ENCODE measurements at places on chromosomes 12 and 14.

DNA sequence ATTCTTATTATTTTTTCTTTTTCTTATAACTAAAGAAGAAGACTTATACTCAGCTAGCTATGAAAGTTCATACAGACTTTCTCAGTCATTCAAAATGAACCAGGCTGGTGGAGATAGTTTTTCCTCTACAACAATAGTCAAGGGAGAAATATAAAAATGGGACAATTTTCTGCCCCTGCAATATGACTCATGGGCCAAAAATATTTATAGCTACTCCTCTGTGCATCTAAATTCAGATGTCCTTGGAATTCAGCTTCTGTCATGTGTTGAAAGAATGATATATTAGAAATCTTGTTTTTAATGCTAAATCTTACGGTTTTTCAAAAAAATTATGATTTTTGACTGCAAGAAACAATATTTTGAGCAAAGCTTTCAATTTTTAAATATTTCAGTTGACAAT is 237.2 kb upstream of the SYT10 start:
- no peak for DNase-seq

DNA sequence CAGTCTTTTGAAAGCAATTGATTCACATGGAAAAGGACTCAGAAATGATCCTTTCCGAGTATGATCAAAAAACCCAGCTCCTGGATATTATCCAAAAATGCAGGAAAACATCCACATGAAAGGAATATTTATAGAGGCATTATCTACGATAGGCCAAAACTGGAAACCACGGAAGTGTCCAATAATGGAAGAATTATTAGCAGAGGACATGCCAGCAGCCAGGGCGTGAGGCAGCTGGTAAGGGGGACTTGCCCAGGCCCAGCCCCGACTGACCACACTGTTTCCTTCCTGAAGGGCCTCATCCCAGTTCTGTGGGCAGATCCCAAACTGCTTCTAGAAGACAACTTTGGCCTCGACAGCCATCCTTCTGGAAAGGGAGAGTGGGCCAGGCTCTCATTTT is 20.5 kb downstream of the ACTN1 start:
- DNase-seq, result no peak

- peak; percentile 42 for DNase-seq
These were observed 96.8 kb downstream of the EP400 start for GRCh38 chr12:132046561-132046960.

DNA sequence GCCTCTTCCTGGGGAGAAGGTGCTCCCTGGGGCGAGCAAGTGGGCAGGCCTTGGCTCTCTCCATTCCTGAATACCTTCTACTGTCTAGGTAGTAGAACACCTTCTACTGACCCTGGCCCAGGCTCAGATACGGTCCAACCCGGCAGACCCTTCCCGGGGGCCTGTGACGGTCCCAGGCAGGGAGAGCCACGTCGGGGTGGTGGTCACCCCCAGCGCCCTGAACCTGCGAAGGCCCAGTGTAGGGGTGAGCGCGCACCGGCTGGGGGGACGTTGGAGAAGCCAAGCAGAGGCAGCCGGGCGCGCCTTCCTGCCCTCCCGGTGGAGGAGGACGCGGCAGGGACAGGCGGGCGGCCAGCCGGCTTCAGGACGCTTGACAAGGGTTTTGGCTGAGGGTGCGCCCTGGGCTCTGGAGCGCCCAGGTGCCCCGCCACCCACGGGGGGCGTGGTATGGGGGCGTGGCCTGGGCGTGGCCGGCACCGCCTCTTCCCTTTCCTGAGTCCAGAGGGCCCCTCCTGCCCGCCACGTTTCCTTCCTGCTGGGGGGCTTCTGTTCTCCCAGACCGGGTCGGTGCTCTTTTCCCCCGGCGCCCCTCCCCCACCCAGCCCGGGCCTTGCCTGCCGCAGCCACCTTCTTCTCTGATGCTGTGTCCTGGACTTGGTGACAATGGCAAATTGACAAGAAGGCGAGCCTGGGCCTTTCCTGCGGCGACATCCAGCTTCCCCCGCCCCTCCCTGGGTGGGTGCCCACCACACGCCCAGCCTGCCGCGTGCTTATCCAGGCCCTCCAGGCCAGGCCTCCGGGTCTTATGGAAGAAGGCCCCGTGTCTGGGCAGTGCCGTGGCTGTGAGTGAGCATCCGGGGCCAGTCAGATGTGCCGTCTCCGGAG is 24.5 kb upstream of the PPP1R13B start:
- DNase-seq, result no peak

DNA sequence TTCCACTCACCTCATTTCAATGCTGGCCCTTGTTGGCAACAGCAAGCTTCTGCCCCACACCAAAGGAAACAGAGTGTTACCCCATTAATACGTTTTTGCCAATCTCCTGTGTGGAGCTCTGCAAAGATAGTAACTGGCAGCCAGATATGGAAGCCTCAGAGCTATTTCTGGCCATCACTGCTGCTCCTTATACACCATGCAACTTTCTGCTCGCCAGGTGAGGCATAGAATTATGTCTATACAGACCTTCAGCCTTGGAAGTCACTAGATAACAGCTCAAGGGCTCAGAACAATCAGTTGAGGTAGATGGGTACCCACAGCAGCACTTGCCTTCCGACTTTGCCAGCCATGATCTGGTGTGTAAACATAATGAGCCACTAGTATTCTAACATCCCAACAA is 214.8 kb upstream of the ALG10B start:
- DNase-seq, result no peak

GRCh38 chr12:124242529-124243065 is 52.3 kb upstream of the RFLNA start:
- no peak for DNase-seq

DNA sequence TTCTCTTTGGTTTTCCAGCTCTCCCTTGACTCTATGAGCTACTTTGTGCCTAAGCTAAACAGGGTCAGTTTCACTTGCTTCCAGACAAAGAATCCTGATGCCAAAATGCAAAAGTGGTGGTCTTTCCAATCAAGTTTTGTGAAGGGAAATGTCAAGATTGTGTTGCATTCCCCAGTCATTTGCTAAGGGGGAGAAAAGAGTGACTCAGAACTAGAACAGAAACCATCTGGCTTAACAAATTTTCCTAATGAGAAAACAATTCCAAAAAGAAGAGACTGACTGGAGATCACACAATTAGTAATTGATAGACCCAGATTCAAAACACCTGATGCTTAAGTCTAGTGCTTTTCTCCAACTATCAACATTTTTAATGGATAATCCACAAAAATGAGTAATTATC is 235.1 kb upstream of the DIO2 start:
- no peak for DNase-seq

- DNase-seq, result no peak
These were observed 15.0 kb upstream of the NEDD1 start for GRCh38 chr12:96892104-96892503.

DNA sequence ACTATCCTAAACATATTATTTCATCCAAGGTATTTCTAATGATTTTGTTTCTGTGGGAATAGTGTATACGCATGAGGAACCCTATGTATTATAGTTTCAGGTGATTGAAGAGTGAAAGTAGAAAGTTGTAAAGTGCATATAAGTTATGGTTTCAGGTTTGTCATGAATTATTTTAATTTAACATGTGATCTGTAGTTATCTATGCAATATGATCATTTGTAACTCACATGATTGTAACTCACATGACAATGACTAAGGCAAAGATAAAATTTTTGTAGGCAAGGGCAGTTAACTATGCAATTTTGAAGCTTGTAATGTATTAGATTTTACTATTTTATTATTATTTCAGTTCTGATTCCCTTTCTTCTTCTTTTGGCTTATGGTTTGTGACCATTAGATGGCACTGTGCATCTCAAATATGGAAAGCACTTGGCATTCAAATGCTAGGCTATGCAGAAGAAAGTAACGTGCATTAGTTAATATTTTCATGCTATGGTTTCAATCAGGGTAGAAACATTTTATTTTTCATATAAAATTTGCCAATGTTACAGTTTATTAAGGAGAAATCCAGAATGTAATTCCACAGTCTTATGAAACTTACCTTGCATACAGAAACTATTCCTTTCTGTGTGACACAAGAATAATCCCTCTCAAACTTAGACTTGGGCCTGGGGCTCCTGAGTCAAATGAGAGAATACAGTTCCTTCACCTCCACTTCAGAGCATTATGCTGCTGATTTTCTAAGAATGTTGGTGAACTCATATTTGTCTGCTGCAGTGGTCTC is 15.8 kb upstream of the TMEM30B start:
- DNase-seq, result peak; percentile 28

GRCh38 chr12:48045061-48045846 is 41.0 kb upstream of the COL2A1 start:
- peak; percentile 94 for DNase-seq

DNA sequence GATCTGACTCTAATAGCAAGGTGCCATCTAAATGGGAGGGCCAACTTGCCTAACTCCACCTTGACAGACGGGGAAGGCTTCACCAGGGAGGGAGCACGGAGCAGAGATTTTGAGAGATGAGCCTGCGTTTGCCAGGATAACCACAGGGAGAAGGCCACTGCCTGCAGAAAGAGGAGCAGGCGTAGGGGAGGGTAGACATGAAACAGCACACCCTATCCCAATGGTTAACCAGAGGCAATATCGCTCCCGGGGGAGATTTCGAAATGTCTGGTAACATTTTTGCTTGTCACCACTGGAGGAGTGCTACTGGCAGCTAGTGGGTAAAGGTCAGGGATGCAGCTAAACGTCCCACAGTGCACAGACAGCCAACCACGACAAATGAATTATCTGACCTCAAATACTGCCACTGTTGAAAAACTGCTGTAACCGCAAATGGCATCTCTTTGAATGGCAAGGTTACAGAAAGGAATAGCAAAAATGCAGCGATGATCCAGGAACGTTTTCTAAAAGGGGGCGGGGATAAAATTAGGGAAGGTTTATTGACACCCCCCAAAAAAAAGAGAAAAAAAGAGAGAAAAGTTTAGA is 126.0 kb upstream of the ATF7IP start:
- no peak for DNase-seq

GRCh38 chr12:25592725-25593495 is 39.8 kb upstream of the LMNTD1 start:
- no peak for DNase-seq

- DNase-seq, result no peak
These were observed 37.9 kb upstream of the PPM1A start for GRCh38 chr14:60211153-60211552.

GRCh38 chr12:50157259-50157658 is 9.9 kb downstream of the CERS5 start:
- no peak for DNase-seq

DNA sequence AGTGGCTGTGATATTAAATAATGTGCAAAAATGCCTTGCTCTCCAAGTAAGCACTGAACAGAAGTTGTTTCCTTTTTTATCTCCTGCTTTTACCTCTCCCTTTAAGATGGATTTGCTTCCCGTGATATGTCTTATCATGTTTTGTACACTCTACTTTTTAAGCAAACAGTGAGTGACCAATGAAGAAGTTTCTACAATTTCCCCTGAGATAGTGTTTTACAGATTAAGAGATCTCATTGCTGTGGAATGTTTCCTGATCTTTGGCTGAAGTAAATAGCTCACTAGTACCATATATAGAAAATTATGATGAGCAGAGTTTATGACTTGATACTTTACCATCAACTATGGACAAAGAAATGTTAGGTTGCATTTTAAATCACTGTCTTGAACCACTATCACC is 184.8 kb upstream of the PDE3A start:
- DNase-seq, result no peak

DNA sequence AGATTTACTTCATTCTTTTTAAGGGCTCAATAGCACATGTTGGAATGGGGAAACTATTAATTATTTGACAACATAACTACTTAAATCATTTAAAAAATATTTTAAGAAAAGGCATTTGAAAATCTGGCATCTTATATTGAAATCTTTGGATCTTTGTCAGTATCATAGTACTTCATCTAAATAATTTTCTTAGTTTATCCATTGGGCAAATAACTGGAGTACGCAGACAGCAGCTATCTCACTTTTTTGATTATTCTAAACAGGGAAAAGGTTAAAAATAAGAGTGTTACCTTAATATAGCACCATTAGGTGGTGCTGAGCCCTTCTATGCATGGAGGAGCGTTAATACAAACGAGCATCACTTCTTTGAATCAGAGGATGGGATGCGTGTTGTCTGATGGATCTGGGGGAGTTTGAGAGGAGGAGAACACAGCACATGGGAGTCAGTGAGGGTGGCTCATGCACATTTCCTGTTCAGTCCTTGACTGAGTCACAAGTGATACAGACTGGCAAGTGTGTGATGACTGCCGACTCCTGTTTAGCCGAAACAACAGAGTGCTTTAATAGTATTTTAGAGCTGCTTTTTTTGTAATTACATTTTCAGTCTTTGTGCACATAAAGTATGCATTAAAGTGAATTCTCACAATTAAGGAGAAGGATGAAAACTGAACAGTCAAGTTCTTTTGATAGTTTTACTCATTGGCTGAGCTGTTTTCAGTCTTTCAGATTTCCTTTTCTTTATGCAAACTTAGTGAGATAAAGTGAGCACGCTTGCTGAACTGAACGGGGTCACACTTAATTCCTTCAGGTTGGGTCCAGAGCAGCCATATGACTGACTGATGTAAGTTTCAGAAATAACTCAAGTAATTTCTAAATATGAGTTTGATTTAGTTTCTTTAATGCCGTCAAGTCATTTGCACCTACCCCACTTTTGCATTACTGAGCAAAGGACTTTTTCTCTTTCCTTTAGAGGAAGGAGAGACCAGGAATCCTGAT is 92.7 kb downstream of the DIP2B start:
- peak; percentile 47 for DNase-seq

GRCh38 chr12:82149045-82149444 is 209.1 kb downstream of the CCDC59 start:
- no peak for DNase-seq

GRCh38 chr12:24478254-24478653 is 470.6 kb downstream of the BCAT1 start:
- DNase-seq, result no peak

DNA sequence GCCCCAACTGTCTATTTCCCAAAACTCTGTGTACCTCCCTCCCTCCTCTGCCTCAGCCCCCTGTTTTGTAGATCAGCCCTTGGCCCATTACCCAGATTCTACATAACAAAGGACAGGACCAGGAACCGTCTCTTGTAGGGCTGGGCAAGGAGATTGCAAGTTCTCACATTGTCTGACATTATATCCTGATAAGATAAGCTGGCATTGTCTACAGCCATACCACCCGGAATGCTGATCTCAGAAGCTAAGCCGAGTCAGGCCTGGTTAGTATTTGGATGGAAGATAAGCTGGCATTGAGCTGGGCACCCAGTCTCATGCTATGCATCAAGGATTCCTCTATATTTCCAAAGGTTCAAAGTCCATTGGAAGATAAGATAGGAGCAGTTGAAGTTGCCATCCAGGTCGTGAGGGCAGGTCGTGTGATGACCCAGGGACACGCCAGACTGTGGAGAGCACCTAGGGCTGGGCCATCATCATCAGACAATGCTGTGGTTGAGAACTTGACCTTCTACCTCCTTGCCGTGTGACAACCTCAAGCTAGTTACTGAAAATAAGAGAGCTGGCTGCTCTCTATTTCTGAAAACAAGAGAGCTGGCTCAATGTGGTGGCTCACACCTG is 29.5 kb downstream of the PHETA1 start:
- DNase-seq, result peak; percentile 93

DNA sequence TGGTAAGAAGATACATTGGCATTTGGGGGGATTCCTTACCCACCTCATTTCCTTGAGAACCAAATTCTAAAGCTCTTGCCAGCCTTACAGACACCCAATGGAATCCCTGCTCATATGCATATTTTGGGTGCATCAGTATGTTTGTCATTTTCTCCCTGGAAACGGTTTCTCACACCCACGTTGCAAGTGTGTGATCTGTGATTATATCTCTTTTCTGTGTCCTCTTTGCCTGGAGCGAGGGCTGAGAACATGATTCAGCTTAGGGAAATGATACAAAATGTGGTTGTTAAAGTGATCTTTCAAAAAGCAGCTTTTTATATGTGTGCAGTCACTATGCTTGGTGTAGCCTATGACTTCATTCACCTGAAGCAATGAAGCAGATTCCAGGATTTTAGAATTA is 52.0 kb downstream of the KCNMB4 start:
- no peak for DNase-seq

All from SJSA1 (cell line).